Common myeloid progenitor, CD34-positive (primary cell): ENCODE measurements at places on chromosomes 4 and X.

GRCh38 chr4:139521754-139522401 lies 34.1 kb downstream of the SETD7 start:
- no peak for DNase-seq

- no peak for DNase-seq
Observed at GRCh38 chr4:175986-176385, 51.7 kb downstream of the ZNF718 start.

- DNase-seq = no peak
Observed at GRCh38 chr4:16113741-16114140, 29.9 kb upstream of the PROM1 start.

GRCh38 chr4:173827707-173828106 lies 297.7 kb upstream of the HAND2 start:
- no peak for DNase-seq

DNA sequence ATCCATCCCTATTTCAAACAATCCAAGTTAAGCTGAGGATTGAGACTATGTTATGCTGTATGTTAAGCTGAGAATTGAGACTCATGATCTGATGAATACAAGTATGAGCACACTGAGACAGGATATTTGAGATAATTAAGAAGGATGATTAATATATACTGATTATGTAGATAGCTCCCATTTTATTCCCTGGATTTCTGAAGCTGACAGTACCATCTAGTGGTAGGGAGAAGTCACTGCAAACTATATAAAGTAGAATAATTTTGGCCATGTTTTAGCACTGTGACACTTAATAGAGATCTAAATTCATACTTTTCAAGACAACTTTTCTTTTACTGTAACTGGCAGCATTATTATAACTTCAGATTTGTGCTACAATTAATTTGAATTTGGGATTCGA lies 63.8 kb upstream of the HPRT1 start:
- DNase-seq = no peak

DNA sequence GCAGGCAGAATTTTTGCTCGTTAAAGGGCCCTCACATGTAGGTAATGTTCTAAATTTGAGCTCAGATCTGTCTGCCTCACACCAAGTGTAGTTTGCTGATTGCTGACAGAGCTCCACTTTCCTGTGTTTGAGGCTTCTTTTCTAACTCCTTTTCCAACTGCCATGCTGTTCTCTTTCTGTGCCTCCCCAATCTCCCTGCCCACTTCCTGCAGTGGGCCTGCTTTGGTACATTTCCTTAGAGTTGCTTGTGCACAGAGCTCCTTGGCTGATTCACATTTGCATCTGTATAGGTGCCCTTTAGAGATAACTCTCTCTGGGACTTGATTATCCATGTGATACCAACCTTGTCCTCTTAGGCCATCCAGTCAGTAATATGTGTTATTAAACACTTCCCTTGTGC lies 4.5 kb downstream of the MED28 start:
- peak; percentile 5 for DNase-seq

GRCh38 chr4:75412746-75413145 lies 101.5 kb downstream of the RCHY1 start:
- DNase-seq = no peak
